ENCODE measurements at places on chromosomes 2 and 18.

GRCh38 chr2:117071556-117072102 is 742.9 kb upstream of the DDX18 start:
- no peak for DNase-seq

GRCh38 chr2:191994749-191995148 is 147.9 kb upstream of the CAVIN2 start:
- DNase-seq, result no peak

GRCh38 chr2:165827016-165827920 is 33.2 kb upstream of the GALNT3 start:
- DNase-seq, result no peak

GRCh38 chr18:61982475-61982874 is 89.7 kb upstream of the RNF152 start:
- no peak for DNase-seq
